CD8-positive, alpha-beta memory T cell (primary cell): ENCODE measurements at places on chromosomes 4 and X. TPM values are rescaled to one million over a fixed set of nuclear protein-coding genes. Genes with fewer than 3 reads are reported as not detected.

The PRDM8 gene
- total RNA-seq = 10.9 TPM

- no peak for DNase-seq
- no peaks in the 10 kb centered on the region for H3K36me3 ChIP-seq
- H3K4me1 ChIP-seq = peaks cover 17% of the 10 kb centered on the region
- H3K27ac ChIP-seq = peak overlapping the region; percentile 97
- no peaks in the 10 kb centered on the region for H3K27me3 ChIP-seq
Observed at GRCh38 chr4:1869530-1870327, 1.5 kb upstream of the NSD2 start.

The BEND2 gene
- total RNA-seq = not detected

- H3K36me3 ChIP-seq = no peaks in the 10 kb centered on the region
- no peaks in the 10 kb centered on the region for H3K4me1 ChIP-seq
- no peak overlapping the region for H3K27ac ChIP-seq
- H3K27me3 ChIP-seq = no peaks in the 10 kb centered on the region
Observed at GRCh38 chr4:141469392-141469791, 167.0 kb upstream of the IL15 start.

The FAM9B gene
- not detected for total RNA-seq

GRCh38 chrX:71996826-71997225, 86.2 kb downstream of the NHSL2 start:
- no peak for DNase-seq
- H3K27me3 ChIP-seq = no peaks in the 10 kb centered on the region
- H3K27ac ChIP-seq = no peak overlapping the region
- H3K36me3 ChIP-seq = no peaks in the 10 kb centered on the region
- peaks cover 19% of the 10 kb centered on the region for H3K4me1 ChIP-seq
- H3K4me3 ChIP-seq = no peak overlapping the region

- H3K4me3 ChIP-seq = no peak overlapping the region
- H3K27me3 ChIP-seq = no peaks in the 10 kb centered on the region
- H3K4me1 ChIP-seq = no peaks in the 10 kb centered on the region
- H3K27ac ChIP-seq = no peak overlapping the region
- no peaks in the 10 kb centered on the region for H3K36me3 ChIP-seq
Observed at GRCh38 chrX:11185861-11186260, 74.7 kb downstream of the HCCS start.

The HPGD gene
- total RNA-seq = 1.6 TPM
